LHCN-M2 (cell line): ENCODE measurements at places on chromosomes 1 and 21. TPM values are rescaled to one million over a fixed set of nuclear protein-coding genes. Genes with fewer than 3 reads are reported as not detected.

- no peak for DNase-seq
Observed at GRCh38 chr1:52920791-52921291, 699 bp downstream of the ECHDC2 start.

GRCh38 chr1:15900662-15901279 lies 53.3 kb downstream of the SPEN start:
- no peak for DNase-seq

DNA sequence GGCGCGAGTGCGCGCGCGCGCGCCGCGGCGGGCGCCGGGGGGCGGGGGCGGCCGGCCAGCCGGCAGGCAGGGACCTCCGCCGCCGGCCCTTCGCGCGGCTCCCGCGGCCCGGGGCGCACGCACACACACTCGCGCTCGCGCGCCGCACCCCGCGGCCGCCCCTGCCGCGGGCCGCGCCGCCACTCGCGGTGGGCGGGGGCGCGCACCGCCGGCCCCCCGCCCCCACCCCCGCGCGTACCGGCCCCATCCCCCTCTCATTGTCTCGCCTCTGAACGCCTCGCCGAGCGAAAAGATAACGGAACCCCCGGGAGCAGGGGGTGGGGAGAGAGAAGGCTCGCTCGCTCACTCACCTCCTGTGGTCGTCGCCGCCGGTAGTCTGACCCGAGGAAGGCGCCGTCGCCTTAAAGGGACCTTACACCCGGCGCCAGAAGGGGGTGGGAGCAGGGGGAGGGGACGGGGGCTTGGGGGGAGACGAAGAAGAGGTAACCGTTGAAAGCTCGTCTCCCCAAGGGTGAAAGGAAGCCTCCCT lies 428 bp downstream of the POGZ start:
- peak; percentile 77 for DNase-seq

DNA sequence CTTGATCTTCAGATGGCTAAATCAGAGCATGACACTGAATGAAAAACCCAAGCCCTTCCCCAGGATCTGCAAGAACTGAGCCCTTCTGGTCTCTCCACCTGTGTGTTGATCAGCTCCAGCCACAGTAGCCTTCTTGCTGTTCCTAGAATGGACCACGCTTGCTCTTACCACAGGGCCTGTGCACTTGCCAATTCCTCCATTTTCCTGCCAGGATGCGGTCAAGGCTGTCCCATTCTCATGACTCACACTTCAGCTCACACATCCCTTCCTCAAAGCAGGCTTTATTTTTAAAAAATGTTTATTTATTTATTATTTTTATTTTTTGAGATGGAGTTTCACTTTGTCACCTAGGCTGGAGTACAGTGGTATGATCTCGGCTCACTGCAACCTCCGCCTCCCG lies 43.6 kb upstream of the GRHL3 start:
- DNase-seq, result peak; percentile 29

The ATXN7L2 gene
- total RNA-seq, result 6.2 and 6.4 TPM in 2 replicates

The AMPD1 gene
- 0.11 TPM in 1 of 2 replicates, not detected in the other for total RNA-seq

The TMEM125 gene
- total RNA-seq, result not detected in 2 replicates
